ENCODE measurements at places on chromosomes 5 and 9. TPM values are rescaled to one million over a fixed set of nuclear protein-coding genes. Genes with fewer than 3 reads are reported as not detected.
A peak's percentile ranks its signal among the peaks of the same experiment; 100 is the strongest.

Gene SPATA31C1
- total RNA-seq, result not detected

- H3K36me3 ChIP-seq, result no peaks in the 10 kb centered on the region
- DNase-seq, result no peak
- peaks cover 11% of the 10 kb centered on the region for H3K4me1 ChIP-seq
- peaks cover 2% of the 10 kb centered on the region for H3K27me3 ChIP-seq
- no peak overlapping the region for H3K27ac ChIP-seq
Measured at GRCh38 chr5:997711-998110, 10.9 kb upstream of the NKD2 start.

- peak; percentile 65 for DNase-seq
- peaks cover 33% of the 10 kb centered on the region for H3K4me1 ChIP-seq
- H3K36me3 ChIP-seq, result peaks cover 14% of the 10 kb centered on the region
- peak overlapping the region; percentile 86 for H3K4me3 ChIP-seq
Measured at GRCh38 chr5:179805529-179806249, 977 bp downstream of the MGAT4B start.

DNA sequence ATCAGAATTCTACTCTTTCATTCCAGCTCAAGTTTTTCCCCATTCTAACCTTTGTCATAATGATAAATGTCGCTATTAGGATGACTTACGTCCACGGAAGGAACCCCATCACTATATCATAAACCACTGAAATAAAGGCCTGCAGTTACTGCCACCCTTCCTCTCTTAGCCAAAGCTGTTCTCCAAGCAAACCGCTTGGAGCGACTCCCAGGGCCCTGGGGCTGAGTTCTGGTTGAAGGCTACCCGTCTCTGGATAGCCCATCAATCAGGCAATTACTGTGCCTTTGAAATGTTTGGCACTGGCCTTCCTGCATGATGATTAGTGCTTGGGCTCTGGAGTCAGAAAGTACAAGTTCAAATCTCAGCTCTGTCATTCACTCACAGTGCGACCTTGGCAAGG, 386.0 kb downstream of the SPOCK1 start:
- H3K27me3 ChIP-seq, result peaks cover 9% of the 10 kb centered on the region
- DNase-seq, result no peak
- H3K36me3 ChIP-seq, result no peaks in the 10 kb centered on the region
- no peak overlapping the region for H3K4me3 ChIP-seq

DNA sequence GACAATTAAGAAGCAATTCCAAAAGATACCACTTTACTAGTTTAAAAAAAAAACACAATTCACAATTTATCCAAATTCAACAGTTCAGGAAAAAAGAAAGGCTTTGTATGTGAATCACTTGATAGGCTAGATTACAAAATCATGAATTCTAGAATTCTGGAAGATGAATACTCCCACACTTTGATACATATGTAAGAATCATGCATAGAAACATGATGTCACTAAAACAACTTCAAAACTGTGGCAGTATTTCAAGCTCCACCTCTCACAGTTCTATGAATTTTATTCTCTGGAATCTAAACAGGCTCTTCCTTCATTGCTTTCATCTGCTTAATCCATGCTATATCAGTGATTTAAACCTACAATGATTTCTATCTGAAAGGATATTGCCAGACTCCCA, 51.0 kb downstream of the GNAQ start:
- no peak for DNase-seq
- peaks cover 70% of the 10 kb centered on the region for H3K4me1 ChIP-seq
- H3K27me3 ChIP-seq, result no peaks in the 10 kb centered on the region
- no peaks in the 10 kb centered on the region for H3K36me3 ChIP-seq
- H3K27ac ChIP-seq, result no peak overlapping the region

Gene NMUR2
- total RNA-seq, result not detected

DNA sequence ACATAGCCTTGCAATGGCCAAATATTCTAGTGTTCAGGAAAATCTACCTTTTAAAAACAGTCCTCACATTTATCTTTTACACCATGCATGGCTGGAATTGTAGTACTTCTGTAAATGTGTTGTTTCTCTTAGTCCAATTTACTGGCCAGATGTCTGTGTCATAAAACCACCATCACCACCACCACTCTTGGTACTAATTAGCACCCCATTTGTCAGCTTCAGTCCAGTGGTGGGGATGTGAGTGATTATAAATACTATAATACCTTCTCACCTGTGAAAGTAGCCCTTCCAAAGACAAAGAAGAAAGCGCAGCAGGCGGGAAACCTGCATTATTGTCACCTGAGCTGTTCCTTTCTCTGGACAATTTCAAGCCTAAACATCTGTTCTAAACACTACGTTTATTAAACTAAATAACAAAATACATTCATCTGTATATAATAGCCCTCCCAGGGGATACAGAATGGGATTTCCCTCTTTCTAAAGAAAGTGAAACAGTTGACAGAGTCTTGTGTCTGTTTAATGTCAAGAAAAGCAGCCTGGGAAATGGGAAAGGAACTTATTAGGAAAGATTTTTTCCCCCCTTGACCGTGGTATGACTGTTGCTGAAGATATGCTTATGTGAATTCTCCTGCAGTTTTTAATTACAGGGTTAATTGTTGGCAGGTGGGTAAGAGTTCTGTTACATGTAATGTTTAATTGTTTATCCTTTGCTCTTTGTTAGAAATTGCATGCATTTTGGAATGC, 144.5 kb upstream of the NUDT12 start:
- H3K27me3 ChIP-seq, result no peaks in the 10 kb centered on the region
- no peak for DNase-seq
- H3K27ac ChIP-seq, result no peak overlapping the region

Gene PCDHGC5
- not detected for total RNA-seq

Gene DND1
- 2.3 TPM for total RNA-seq

- DNase-seq, result no peak
- no peak overlapping the region for H3K27ac ChIP-seq
- H3K4me1 ChIP-seq, result no peaks in the 10 kb centered on the region
- H3K4me3 ChIP-seq, result no peak overlapping the region
- peaks cover 2% of the 10 kb centered on the region for H3K36me3 ChIP-seq
Measured at GRCh38 chr9:123418052-123418430, 62.0 kb downstream of the CRB2 start.

DNA sequence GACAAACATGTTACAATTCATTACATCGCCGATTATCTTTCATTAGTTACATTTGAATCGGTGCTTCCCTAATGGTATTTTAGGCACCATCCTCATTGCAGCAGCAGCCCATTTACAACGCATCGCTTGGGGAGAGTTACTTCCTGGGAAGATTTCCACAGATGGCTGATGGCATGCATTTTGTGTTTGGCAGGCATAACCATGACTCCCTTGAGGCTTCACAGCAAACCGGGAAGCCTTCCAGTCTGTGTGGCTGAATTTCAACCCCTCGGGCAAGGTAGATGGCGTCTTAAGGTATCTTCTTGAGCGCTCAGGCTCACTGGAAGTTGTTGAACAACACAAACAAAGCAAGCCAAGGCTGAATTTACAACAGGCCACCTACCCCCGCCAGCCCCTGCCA, 1.6 kb upstream of the DNAH5 start:
- no peaks in the 10 kb centered on the region for H3K36me3 ChIP-seq
- no peak for DNase-seq
- no peaks in the 10 kb centered on the region for H3K4me1 ChIP-seq
- no peak overlapping the region for H3K27ac ChIP-seq

DNA sequence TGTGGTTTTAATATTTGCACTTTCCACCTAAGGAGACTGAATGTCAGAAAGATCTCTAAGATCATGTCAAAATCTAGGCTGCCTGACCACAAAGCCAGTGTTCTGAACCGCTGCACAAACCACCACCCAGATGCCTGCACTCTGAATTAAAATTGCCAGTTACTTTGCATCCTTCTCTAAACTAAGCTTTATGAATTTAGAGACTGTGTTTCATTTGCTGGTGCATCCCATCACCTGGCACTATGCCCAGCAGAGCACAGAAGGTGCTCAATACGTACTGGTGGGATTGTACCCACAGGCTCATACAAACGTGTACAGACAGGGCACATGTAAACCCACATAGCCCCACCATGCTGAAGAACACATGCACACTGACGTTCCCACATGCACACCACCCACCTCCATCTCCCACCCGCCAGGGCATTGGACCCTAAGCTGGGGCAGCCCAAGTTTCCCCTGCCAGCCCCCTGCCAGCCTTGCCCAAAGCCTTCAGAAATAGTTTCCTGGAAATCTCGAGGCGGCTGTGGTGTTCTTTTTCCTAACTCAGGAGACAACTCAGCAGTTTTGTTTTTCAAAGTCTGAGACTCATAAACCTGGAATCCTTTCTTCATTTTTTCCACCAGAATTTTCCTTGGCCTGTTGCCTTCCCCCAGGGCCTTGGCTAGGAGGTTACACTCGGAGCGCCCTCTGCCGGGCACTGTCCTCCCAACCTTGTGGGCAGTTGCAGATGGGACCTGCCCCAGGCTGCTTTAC, 9.6 kb upstream of the TRAF1 start:
- peaks cover 62% of the 10 kb centered on the region for H3K4me1 ChIP-seq
- H3K27ac ChIP-seq, result peak overlapping the region; percentile 99
- H3K27me3 ChIP-seq, result no peaks in the 10 kb centered on the region
- peak; percentile 94 for DNase-seq
- peak overlapping the region; percentile 48 for H3K4me3 ChIP-seq

DNA sequence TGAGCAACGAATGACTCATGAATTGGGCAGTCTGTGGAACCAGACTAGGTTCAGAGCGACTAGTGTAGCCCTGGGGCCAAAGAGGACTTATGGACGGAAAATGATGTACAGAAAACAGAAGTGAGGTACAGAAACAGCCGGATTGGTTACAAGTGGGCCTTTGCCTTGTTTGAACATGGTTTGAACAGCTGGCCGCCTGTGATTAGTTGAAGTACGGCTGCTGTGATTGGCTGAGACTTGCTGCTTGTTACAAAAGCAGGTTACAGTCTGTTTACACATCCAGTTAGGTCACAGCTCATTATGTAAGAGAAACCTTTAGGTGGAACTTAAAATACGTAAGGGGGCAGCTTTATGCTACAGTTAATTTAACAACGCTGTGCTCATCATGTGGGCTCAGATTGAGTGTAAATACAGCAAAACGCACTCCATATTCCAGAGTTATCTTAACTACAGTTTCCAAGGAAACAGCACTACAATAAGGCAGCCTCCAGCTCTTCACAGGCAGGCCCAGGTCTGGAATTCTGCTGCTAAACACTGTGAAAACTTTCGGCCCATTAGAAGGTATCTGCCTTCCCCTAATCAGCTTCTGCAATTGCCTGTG, 6.5 kb downstream of the AMACR start:
- peaks cover 16% of the 10 kb centered on the region for H3K36me3 ChIP-seq
- no peak overlapping the region for H3K27ac ChIP-seq
- no peak for DNase-seq

- peaks cover 32% of the 10 kb centered on the region for H3K4me1 ChIP-seq
- no peaks in the 10 kb centered on the region for H3K27me3 ChIP-seq
- no peak overlapping the region for H3K27ac ChIP-seq
- H3K4me3 ChIP-seq, result no peak overlapping the region
Measured at GRCh38 chr5:160023908-160024630, 15.1 kb downstream of the TTC1 start.

DNA sequence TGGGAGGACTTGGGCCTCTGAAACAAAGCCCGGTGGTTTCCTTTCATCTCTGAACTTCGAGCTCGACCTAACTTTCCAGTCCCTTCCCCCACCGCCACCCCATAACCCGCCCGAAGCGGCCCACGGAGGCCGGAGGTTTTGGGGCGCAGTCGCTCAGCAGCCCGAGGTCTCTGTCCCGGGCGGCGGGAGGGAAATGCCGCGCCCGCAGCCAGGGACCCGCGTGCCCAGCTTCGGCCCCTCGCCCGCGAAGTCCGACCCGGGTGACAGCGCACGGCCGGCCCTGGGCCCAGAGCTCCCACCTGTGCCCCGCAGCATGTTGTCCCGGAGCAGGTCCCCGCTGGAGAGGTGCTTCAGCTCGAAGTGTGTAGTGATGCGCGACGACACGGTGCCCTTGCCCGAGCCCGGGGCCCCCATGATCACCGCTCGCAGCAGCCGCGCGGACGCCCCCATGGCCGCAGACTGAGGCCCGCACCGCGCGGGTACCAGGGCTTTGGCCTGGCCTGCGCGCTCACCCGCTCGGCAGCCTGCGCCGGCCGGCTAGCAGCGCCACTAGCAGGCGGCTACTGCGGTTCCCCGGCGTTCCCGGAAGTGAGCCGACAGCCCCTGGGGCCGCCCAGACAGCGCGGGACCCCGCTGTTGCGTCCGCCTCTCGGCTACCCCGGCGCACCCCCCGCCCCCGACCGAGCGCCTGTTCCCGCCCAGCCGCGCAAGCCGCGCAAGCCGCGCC, at the start of gene AK3:
AK3 (minus strand) TSS at position 565 of the 727 bp plus-strand sequence; CDS start at position 450, 115 bp downstream.
- peak within 1 kb of the TSS; percentile 83 for H3K4me3 ChIP-seq
- peaks cover 34% of the 10 kb centered on the region for H3K4me1 ChIP-seq
- no peaks in the 10 kb centered on the region for H3K36me3 ChIP-seq
- DNase-seq, result peak; percentile 90

DNA sequence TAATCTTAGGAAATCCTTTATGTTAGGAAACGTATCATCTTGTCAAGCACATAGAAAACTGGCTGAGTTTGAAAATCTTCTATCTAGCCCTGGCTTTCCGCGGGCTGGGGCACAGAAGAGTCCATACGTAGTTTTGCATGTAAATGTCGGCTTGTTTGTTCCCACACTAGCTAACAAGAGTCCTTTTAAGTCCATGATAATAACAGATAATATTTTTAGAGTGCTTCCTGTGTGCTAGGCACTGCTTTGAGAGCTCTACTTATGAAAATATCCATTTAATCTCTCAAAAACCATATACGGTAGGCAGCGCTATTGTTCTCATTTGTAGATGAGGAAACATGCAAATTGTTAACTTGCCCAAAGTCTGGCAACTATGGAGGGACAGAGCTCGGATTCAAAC, 40.5 kb downstream of the FYB1 start:
- H3K4me1 ChIP-seq, result peaks cover 96% of the 10 kb centered on the region
- peak overlapping the region; percentile 88 for H3K27ac ChIP-seq
- H3K27me3 ChIP-seq, result no peaks in the 10 kb centered on the region
- H3K36me3 ChIP-seq, result peaks cover 6% of the 10 kb centered on the region

Gene MFAP3
- total RNA-seq, result 11.1 TPM

- no peaks in the 10 kb centered on the region for H3K36me3 ChIP-seq
- no peak for DNase-seq
- no peak overlapping the region for H3K4me3 ChIP-seq
- peaks cover 41% of the 10 kb centered on the region for H3K4me1 ChIP-seq
Measured at GRCh38 chr5:132054697-132055440, 5.6 kb upstream of the IL3 start.

DNA sequence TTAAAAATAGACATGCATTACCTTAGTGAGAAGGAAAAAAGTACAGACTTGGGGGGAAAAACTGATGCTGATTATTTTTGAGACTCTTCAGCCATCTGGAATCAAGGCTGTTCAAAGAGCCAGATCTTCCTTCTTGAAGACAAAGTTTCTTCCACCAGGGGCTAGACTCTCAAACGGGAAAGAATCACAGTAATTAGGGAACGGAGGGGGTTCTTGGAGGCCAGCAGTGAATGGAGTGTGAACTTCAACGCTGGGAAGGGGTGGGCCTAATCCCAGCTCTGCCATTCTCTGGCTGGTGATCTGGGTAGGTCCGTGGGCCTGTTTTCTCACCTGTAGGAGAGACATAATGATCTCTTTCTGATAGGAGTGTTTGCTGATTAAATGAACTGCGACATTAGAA, 21.1 kb upstream of the LHX2 start:
- H3K4me1 ChIP-seq, result no peaks in the 10 kb centered on the region
- H3K4me3 ChIP-seq, result no peak overlapping the region
- peaks cover 39% of the 10 kb centered on the region for H3K27me3 ChIP-seq
- H3K36me3 ChIP-seq, result no peaks in the 10 kb centered on the region

GRCh38 chr5:84080908-84081307, 303.8 kb downstream of the EDIL3 start:
- DNase-seq, result no peak
- no peaks in the 10 kb centered on the region for H3K4me1 ChIP-seq
- H3K27me3 ChIP-seq, result no peaks in the 10 kb centered on the region
- H3K4me3 ChIP-seq, result no peak overlapping the region
- no peak overlapping the region for H3K27ac ChIP-seq

- no peak overlapping the region for H3K27ac ChIP-seq
- no peak for DNase-seq
- no peaks in the 10 kb centered on the region for H3K4me1 ChIP-seq
- peaks cover 5% of the 10 kb centered on the region for H3K27me3 ChIP-seq
Measured at GRCh38 chr9:21454149-21454548, 13.9 kb downstream of the IFNA1 start.

Measured in activated CD4-positive, alpha-beta memory T cell treated with anti-CD3 and anti-CD28 coated beads for 36 hours (primary cell).